Myocyte (in vitro differentiated cells): ENCODE measurements at places on chromosomes 13 and 19. TPM values are rescaled to one million over a fixed set of nuclear protein-coding genes. Genes with fewer than 3 reads are reported as not detected.
A peak's percentile ranks its signal among the peaks of the same experiment; 100 is the strongest.

Gene SIGLECL1
- total RNA-seq, result not detected in 2 replicates

Gene CYP2F1
- total RNA-seq, result not detected in 2 replicates

Gene MEIS3
- 4.4 and 4.9 TPM in 2 replicates for total RNA-seq

Gene TEKTIP1
- total RNA-seq, result not detected in 2 replicates

Gene ITGBL1
- 58.2 and 94.7 TPM in 2 replicates for total RNA-seq

Gene C19orf38
- total RNA-seq, result 0.21 and 1.1 TPM in 2 replicates

- no peak for DNase-seq
These were observed at the start of gene LIM2 for GRCh38 chr19:51387924-51388389. Gene LIM2, minus strand, starts transcription at chr19:51387974. Its CDS starts 531 bp downstream, at chr19:51387443.

- peak; percentile 44 for DNase-seq
These were observed 14.7 kb downstream of the CILP2 start for GRCh38 chr19:19552798-19553197.

DNA sequence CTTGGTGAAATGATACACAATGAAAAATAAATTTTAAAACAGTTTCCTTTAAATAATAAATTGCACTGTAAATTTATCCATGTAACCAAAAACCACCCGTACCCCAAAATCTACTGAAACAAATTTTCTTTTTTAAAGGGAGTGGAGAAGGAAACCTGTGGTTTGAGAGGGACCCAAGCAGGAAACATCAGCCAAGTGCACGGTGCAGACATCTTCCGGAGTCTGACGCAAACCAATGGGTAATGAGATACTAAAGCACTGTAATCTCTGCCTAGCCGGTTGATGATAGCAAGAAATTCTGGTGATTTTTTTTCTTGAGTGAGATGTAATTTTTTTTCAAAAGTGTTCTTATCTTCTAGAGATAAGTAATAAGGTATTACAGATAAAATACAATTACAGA lies 115.4 kb downstream of the ABCC4 start:
- no peak for DNase-seq

- no peak for DNase-seq
These were observed 522.0 kb upstream of the ATXN8OS start for GRCh38 chr13:69585656-69586055.

DNA sequence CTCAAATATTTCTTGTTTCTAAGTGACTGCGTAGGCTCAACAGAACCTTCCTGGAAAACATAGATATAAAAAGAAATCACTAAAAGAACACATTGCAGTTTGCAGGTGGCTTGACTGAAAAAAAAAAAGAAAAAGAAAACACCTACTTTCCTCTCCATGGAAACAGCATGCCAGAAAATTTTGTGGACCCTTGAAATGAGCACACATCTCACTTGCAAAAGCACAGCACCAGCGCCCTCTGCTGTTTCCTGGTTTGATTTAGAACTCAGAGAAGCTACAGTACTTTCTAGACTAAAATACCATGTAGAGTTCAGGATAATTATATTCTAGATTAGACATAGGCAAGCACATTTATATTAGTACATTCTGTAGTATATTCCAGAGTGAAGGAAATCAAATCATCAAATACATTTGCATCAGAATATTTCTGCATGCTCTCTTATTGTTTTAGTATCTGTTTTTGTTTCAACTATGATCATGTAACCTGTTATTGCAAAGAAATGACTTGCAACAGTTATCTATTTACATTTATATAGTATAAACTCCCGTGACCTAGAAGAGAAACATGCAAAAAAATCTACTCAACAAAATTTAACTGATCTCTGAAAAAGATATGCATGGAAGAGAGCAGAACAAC lies 22.3 kb upstream of the XPO4 start:
- peak; percentile 88 for DNase-seq

DNA sequence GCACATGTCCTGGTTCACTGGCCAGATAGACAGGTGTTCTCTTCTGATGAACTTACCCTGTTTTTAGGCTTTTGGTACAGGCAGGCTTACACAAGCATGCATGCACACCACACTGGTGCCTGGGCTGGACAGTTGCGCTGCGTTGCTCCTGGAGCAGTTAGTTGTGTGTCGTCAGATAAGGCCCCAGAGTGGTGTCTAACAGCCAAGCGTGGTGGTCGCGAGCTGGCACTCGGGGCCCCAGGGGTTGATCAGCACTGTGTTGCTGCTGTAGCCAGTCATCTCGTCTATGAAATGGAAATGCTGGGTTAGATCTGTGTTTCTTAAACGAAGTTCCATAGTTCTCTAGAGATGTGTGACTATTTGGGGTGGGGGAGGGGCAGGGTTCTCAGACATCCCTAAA lies 24.6 kb upstream of the TEX29 start:
- no peak for DNase-seq

DNA sequence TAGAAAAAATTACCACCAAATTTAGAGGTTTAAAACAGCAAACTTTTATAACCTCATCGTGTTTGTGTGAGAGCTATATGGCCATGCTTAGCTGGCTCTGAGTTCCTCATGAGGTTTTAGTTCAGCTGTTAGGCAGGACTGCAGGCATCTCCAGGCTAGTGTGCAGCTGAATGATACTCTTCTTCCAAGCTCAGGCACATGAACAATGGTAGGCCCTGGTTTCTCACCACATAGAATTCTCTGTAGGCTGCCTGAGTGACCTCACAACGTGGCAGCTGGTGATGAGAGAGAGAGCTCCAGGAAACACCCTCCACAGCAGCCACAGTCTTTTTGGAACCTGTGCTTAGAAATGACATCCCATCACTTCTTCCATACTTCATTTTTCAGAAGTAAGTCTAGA lies 540.6 kb upstream of the MIR17HG start:
- peak; percentile 91 for DNase-seq

- DNase-seq, result peak; percentile 14
These were observed 4.3 kb upstream of the ZNF610 start for GRCh38 chr19:52331757-52332156.

DNA sequence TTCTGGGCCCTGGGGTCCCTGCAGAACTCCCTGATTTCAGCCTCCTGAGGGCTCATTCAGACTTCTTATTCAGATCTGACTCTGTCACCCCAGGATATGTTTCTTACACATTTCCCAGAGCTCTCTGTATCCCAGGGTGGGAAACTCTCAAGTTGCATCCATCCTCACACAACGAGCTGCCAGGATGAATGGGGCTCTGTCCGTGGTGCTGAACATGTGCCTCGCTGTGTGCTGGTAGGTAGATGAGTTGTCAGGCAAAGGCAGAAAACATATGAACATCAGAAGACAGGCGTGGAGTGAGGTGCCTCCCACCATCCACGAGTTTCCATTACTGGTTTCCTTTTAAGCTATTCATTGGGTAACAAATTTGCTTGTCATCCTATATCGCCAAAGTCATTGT lies 11.4 kb upstream of the IGFL1 start:
- peak; percentile 70 for DNase-seq

GRCh38 chr13:92297971-92298942 lies 899.8 kb downstream of the GPC5 start:
- no peak for DNase-seq

- no peak for DNase-seq
These were observed 4.0 kb downstream of the LGALS4 start for GRCh38 chr19:38808741-38809140.

- DNase-seq, result no peak
These were observed 22.4 kb downstream of the RFXAP start for GRCh38 chr13:36841391-36841790.

DNA sequence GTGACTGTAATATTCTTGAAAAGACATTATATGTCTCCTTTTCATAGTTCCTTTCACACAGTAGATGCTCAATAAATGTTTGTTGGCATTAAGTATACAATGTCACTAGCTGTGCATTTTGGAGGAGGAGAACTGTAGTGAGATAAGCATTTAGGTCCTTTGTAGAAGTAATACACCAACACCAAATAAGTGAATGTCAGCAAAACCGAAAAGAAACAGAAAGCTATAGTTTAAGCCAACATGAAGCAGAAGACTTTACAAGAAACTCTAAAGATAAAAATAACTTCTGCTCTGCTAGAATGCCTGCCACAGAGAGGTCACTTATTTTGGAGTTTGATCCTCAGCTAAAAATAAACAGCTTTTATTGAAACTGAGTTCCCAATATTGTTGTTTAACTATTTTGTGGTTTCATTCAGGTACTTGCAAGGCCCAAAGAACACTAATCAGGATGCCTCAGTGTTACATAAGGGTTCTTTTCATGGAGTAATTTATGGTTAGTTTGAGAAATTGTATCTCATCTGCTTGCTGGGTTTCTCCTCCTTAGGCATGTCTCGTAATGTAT lies 86.2 kb downstream of the STARD13 start:
- no peak for DNase-seq

DNA sequence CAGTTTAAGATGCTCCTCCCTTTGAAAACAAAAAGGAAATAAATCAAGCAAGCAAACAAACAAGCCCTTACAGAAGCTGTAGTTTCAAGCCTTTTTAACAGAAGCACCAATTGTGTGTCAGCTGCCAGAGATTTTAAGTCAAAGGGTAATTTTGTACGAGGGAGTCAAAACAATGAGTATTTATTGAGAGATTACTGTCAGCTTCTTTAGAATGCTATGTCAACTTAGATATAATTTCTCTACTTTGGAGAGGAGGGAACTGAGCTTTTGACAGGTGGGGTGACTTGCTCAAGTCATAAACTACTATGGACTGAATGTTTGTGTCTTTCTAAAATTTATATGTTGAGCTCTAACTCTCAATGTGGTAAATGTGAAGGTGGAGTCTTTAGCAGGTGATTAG lies 10.5 kb upstream of the CBY2 start:
- no peak for DNase-seq

GRCh38 chr19:27734496-27735220 lies 1478.3 kb downstream of the UQCRFS1 start:
- DNase-seq, result peak; percentile 71

GRCh38 chr13:87536499-87536898 lies 134.7 kb upstream of the SLITRK5 start:
- no peak for DNase-seq

DNA sequence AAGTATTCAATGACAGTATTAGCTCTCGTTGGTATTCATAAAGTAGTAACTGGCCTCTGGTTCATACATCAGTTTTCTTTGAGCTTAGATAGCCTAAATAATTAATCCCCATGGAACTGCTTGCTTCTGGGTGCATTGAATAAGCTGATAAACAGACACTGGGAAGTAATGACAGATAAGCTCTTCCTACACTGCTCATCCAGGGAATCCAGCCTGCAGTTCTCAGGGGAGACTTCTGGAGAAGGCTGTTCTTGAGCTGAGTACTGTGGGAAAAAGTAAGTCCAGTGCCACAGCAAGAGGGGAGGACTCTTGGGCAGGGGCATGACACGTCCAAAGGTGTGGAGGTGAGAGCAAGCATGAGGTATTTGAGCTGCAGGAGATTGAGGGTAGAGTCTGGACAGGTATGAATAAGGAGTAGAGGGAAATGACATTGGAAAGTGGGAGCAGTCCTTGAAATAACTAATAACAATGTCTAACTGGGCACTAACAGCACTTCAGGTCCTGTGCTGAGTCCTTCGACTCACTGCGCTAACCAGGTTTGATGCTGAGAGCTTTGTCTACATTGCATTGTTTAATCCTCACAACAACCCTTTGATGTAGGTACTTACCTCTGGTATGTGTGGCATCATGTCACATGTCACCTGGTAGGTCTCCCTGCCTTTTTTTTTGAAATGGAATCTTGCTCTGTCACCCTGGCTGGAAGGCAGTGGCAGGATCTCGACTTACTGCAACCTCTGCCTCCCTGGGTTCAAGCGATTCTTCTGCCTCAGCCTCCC lies 7.2 kb downstream of the GARRE1 start:
- DNase-seq, result no peak

GRCh38 chr19:14118165-14119051 lies 846 bp upstream of the PRKACA start:
- peak; percentile 69 for DNase-seq

- DNase-seq, result peak; percentile 55
These were observed 10.5 kb upstream of the B3GNT3 start for GRCh38 chr19:17784201-17785008.

GRCh38 chr13:69857183-69857821 lies 250.3 kb upstream of the ATXN8OS start:
- DNase-seq, result peak; percentile 28

GRCh38 chr13:42307461-42307860 lies 35.5 kb downstream of the AKAP11 start:
- DNase-seq, result no peak

- no peak for DNase-seq
These were observed 1.2 kb upstream of the TMEM59L start for GRCh38 chr19:18611327-18612050.

DNA sequence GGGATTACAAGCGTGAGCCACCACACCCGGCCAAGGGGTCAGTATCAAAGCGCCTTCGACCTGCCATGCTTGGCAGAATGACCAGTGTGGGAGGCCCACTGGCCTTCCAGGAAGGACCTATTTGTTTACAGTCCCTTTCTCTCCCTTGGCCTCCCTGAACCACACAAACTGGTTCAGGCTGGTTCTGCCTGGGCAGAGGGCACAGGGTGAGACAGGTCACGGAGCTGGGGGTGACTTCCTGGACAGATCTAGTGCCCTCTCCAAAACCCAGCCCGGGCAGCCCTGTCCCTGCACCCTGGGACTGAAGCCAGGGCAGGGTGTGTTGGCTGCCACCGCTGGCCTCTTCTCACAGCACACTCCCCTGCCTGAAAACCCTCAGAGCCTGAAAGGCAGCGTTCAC lies 11.3 kb downstream of the PLEKHF1 start:
- no peak for DNase-seq

GRCh38 chr13:21837841-21838551 lies 167.1 kb downstream of the FGF9 start:
- DNase-seq, result no peak

DNA sequence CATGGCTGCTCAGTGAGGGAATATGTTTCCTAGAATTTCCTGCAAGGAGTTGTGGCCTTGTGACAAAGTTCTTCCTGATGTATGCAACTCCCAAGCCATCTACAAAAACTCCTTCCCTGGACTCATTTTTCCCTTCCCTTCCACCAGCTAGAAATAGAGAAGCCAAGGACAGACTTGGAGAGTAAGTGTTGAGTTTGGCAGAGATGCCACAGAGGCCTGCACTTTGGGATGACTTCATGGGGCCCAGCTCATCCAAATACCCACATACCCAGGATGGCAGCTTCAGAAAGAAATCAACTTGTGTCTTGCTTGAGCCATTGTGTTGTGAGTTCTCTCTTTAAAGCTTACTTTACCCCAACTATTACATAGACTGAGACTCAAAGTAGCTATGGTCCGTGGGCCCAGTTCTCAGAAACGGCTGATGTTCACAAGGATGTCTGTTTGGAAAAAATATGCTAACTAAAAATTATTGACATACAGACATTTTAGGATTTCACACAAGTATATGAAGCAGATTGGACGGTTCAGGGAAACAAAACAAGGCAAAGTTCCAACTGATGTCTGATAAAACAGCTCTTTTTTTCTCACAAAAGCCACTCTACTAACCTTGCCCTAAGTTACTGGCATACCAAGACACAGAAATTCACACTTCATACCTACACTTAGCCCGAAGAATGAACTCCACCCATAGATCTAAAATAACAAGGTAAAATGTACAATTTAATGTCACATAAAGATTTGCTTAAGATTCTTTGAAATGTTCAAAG lies 107.9 kb downstream of the NALCN start:
- peak; percentile 31 for DNase-seq
